ENCODE measurements at places on chromosomes 1 and 21. TPM values are rescaled to one million over a fixed set of nuclear protein-coding genes. Genes with fewer than 3 reads are reported as not detected.

The HRNR gene
- not detected for total RNA-seq

The HHIPL2 gene
- 12.3 TPM for total RNA-seq

The UQCRH gene
- 664 TPM for total RNA-seq

The APOBEC4 gene
- not detected for total RNA-seq

The PDE9A gene
- total RNA-seq, result 1.1 TPM

The TNFAIP8L2 gene
- not detected for total RNA-seq

The FCRL2 gene
- not detected for total RNA-seq

The PTGFR gene
- not detected for total RNA-seq

The GGPS1 gene
- 20.0 TPM for total RNA-seq

The OR2T33 gene
- total RNA-seq, result not detected

The IPO9 gene
- 33.2 TPM for total RNA-seq

The LRRIQ3 gene
- 0.76 TPM for total RNA-seq

The POGZ gene
- total RNA-seq, result 17.8 TPM

The SYCP1 gene
- not detected for total RNA-seq

The C4BPA gene
- 0.33 TPM for total RNA-seq

The HSPB7 gene
- total RNA-seq, result not detected

The CTSE gene
- not detected for total RNA-seq

The CD34 gene
- total RNA-seq, result not detected

The RAVER2 gene
- total RNA-seq, result 3.5 TPM

The ADCY10 gene
- total RNA-seq, result 0.20 TPM

The BRDT gene
- total RNA-seq, result not detected

The WNT4 gene
- total RNA-seq, result 0.12 TPM

The RUNX3 gene
- 5.7 TPM for total RNA-seq

The ARID4B gene
- total RNA-seq, result 24.7 TPM

The TRABD2B gene
- 2.1 TPM for total RNA-seq

The LCE2A gene
- not detected for total RNA-seq

The NBPF6 gene
- total RNA-seq, result 0.26 TPM

The RHD gene
- total RNA-seq, result not detected

The DHRS3 gene
- 44.3 TPM for total RNA-seq

The LYPD8 gene
- total RNA-seq, result 0.45 TPM

The DENND2D gene
- 1.6 TPM for total RNA-seq

The KCNK1 gene
- 21.2 TPM for total RNA-seq

The AADACL4 gene
- total RNA-seq, result not detected

The IRF6 gene
- total RNA-seq, result 0.05 TPM

The IL19 gene
- total RNA-seq, result not detected

The MPZ gene
- 0.53 TPM for total RNA-seq

The FAM72D gene
- 6.9 TPM for total RNA-seq

The TRIM45 gene
- 0.66 TPM for total RNA-seq

The SAMD11 gene
- total RNA-seq, result 23.8 TPM

The PGLYRP3 gene
- total RNA-seq, result not detected

The RXRG gene
- total RNA-seq, result not detected

The CREB3L4 gene
- 9.7 TPM for total RNA-seq

The TRAF3IP3 gene
- not detected for total RNA-seq

The TMPRSS3 gene
- 0.21 TPM for total RNA-seq

The TIAM1 gene
- 0.75 TPM for total RNA-seq

The TPTE gene
- total RNA-seq, result not detected

The ACTN2 gene
- not detected for total RNA-seq
